ENCODE measurements at places on chromosomes 16 and 17. TPM values are rescaled to one million over a fixed set of nuclear protein-coding genes. Genes with fewer than 3 reads are reported as not detected.

The CLTC gene
- total RNA-seq = 142 TPM

The TMED6 gene
- total RNA-seq = 1.2 TPM

The KRTAP9-8 gene
- not detected for total RNA-seq

The CSH1 gene
- not detected for total RNA-seq

The TBC1D3H gene
- total RNA-seq = not detected

The CBX2 gene
- total RNA-seq = 8.0 TPM
